ENCODE measurements at places on chromosomes 12 and 14.

DNA sequence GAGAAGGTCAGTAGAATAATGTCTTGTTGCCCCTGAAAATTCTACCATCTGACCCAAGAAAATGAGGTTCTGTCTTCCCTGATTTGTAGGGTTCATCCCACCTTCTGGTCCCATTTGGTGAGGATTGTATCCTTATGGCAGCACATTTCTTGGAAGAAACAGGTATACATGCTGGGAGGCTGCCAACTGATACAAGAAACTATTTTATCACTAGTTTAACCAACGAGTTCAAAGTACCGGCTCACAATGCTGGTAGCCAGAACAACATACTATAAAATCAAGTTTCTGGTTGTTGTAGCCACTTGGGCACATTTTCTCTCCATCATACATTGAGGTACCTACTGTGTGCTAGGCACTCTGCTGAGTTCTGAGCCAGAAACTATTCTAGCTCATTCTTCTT lies 7.1 kb upstream of the KCNH3 start:
- no peak for DNase-seq

- DNase-seq = no peak
Measured at GRCh38 chr14:90408713-90409112, 11.9 kb downstream of the CALM1 start.

DNA sequence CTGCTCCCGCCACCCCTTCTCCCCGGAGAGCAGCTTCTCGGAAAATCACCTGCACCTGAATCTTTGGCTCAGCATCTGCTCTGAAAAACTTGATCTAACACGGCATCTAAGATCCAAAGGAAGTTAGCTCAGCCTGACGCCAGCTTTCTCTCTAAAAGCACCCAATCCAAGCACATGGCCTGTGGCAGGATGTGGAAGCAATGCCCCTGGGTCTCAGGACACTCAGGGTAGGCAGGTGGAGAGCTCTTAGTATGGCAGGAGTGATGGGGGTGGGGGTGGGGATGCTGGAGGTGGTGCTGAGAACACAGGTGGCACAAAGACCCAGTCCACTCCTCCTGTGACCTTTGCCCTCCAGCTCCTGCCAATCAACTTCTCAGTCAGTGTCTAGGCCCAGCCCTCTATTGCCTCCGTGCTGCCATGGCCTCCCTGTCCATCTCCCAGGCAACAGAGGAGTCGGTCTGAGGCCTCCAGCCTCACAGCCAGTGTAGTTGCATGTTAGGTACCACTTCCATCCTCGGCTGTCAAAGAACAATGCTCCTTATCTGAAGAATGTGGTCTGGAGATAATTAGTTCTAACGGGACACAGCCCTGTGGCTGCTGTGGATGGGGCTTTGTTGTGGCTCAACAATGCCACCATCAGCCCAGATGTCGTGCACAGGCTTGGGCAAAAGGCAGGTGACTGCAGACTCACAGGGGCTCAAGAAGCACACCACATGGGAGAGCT lies 180.0 kb upstream of the C14orf180 start:
- no peak for DNase-seq

DNA sequence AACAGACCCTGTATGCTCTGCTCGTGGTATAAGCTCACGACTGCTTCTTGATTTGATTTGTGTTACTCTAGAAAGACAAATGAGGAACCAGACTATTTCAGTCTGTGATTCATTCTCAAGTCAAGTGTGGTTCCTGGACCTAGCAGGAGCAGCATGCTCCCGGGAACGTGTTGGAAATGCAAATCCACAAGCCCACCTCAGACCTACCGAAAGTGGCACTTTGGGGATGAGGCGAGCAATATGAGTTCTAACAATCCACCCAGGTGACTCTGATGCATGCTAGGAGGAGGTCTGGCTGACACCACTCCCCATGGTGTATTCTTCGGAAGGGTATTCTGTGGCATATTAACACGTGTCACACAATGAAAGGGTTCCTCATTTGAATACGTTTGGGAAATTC lies 59.5 kb upstream of the TMX1 start:
- no peak for DNase-seq

DNA sequence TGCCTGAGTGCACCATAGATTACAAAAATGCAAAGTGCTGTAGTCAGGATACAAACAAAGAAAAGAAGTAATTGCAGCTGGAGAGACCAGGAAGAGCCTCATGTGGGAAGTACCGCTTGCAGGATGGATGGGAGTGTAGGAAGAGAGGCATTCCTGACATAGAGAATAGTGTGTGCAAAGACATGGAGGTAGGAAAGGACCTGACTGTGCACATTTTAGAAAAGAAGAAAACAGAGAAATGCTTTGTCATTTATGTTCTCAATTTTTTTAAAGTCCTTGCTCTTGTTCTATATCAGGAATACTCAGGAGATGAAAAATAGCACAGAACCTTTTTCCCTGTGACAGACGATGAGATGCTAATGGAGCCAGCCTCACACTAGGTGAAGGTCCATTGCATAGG lies 358.7 kb upstream of the TMPO start:
- no peak for DNase-seq

DNA sequence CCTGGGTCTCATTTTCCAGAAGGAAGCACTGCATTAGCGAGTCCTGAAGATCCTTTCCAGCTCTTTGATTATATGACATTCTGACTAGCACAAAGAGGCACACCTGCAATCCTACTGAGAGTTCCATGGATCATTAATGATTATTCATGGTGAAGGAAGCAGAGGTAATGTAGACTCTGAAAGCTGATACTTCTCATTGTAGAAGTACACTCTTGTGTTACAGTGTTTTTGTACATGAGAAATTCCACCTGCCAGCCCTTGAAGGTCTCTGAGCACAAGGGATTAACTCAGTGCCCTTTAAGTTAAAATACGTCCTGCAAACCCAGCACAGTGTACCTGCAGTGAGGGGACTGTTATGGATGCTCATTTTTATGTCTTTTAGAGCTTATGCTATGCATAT lies 558.8 kb upstream of the FBXO33 start:
- no peak for DNase-seq

DNA sequence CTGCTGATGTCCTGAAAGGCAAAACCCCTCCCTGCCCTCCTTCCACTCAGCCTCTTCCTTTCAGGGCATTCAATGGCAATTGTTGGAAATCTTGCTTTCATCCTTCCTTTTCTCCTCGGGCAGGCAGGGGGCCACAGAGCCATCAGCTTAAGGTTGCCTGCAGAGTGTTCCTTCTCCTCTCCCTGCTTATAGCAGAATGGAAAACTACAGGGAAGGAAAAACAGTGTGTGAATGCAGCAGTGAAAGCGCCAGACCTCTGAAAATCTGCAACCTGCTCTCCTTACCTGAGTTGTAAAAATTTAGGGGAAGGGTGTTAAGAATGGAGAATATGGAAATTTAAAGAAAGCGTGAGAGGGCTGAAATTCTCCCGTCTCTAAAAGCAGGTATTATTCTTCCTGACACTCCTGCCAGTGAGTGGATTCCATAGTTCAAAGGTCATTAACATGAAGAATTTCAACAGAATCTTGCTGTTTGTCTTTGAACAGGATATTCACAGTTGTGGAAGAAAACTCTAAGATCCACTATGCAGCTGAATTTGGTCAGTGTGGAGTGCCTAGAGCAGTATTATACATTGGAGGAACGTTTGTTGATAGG lies 348.8 kb downstream of the KCNH5 start:
- DNase-seq = no peak

DNA sequence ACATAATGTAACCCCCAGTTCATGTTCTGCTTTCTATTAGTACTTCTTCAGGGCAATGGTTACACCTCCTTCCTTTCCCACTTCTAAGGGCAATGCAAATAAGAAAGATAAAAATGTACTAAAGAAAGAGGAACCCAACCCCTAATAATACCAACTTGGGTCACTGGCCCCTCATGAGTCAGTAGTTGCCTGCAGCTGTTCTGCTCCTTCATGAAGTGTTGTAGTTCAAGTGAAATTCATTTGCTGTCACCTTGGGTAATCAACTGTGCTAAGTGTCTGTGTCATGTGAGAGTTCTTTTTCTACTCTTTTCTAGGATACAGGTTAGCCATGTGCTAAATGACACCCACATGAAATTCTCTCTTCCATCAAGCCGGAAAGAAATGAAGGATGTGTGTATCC lies 91.8 kb downstream of the PLXNC1 start:
- no peak for DNase-seq

- DNase-seq = no peak
Measured at GRCh38 chr14:100449225-100449987, 126.3 kb downstream of the SLC25A47 start.

- no peak for DNase-seq
Measured at GRCh38 chr12:76259660-76260389, 88.4 kb downstream of the BBS10 start.

DNA sequence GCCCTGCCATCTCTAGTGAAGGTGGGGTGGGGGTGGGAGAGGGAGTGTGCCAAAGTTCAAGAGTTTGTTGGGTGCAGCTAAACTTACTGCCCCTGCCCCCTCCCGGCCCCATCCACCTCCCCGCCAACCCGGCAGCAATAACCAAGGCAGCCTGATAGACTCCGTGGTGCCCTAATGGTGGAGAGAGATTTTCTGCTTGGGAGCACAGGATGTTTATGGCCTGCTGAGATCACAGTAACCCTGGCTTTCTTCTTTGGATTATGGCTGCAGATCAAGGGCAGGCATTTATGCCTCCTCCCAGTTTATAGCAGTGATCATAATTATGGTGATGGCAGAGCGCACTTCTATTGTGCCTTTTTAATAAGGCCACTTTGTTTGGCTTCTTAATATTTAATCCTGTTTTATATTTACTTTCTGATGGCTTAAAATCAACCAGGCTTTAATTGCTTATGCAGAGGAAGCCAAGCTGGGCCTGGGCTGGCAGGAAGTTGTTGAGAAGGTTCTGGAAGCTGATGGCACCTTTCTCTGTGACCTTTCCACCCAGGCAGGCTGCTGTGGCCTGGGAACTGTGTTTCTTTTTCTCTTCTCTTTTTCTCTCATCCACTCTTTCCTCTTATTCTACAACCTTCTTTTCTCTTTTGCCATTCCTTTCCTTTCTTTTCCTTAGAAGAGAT lies 256.8 kb upstream of the FKBP4 start:
- no peak for DNase-seq

DNA sequence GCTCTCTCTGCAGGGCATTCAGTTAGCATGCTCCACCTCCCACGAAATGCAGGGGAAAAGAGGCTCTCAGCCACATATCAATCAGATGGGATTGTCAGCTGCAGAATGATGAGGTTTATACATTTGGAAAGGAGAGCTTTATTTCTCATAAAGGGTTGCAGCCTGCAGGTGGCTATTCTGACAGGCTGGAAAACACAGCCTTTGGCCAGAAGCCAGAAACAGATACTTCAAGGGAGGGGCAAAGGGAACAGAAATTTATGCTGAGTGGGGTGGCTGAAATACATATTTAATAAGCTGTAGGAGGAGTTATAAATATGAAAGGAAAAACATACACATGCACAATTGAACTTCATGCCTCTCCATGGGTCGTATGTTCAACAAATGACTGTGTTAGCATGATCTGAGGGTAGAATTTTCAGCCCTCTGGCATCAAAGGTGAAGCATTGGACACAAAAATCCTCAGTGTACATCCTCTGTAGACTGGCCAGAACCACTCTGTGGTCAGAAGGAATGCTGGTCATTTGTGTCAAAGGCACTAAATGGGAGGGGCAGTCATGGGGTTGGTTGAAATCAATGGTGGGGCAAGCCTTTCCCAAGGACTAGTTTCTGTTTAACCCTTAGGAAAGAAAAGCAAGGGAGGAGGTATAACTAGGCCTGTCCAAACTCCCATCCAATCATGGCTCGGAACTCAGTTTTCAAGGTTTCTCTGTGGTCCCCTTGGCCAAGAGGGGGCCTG lies 62.4 kb downstream of the TMX1 start:
- DNase-seq = no peak

- DNase-seq = no peak
Measured at GRCh38 chr12:68805592-68806120, 2.3 kb upstream of the MDM2 start.

GRCh38 chr14:101457301-101457935 lies 103.9 kb upstream of the DIO3 start:
- no peak for DNase-seq

GRCh38 chr14:102209224-102209966 lies 69.7 kb downstream of the WDR20 start:
- no peak for DNase-seq

GRCh38 chr12:128573907-128574306 lies 249.9 kb downstream of the SLC15A4 start:
- DNase-seq = no peak

DNA sequence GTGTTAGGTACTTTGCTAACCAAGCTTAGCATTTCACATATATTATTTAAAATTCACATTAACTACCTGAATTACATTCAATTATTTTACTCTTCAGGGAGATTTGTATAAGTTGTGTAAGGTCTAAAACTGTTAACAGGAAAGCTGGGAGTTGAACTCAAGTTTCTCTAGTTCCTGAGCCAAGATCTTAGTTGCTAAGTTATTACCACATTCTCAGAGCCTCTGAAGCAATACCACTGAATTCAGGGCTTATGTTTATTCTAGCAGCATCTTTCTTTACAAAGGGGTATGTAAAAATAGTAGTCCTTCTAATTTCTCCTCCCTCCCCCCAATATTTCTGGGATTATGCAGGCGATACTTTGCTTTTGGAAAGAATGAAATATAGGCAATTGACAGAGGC lies 786.8 kb downstream of the DIO2 start:
- DNase-seq = no peak

All from GM19239 (cell line).